ENCODE measurements at places on chromosomes 13 and 19. TPM values are rescaled to one million over a fixed set of nuclear protein-coding genes. Genes with fewer than 3 reads are reported as not detected.

Gene CASP14
- 0.11 TPM for total RNA-seq

Gene ODAD3
- 0.14 TPM for total RNA-seq

Gene SRRM5
- total RNA-seq: 0.03 TPM

Gene VSIG10L
- 1.3 TPM for total RNA-seq

Gene ZFP36
- 2.8 TPM for total RNA-seq

Gene WTIP
- total RNA-seq: 15.5 TPM

Gene PSG6
- not detected for total RNA-seq

Gene C19orf38
- not detected for total RNA-seq

Gene LHB
- total RNA-seq: not detected

Gene ZNF497
- total RNA-seq: 0.67 TPM

Gene PPM1N
- total RNA-seq: 0.34 TPM

Gene ZNF565
- 2.2 TPM for total RNA-seq

All from HT1080 (cell line).